Stromal cell of bone marrow (primary cell): ENCODE measurements at places on chromosomes 4 and X.

- DNase-seq = no peak
These were observed 584 bp upstream of the TMEM165 start for GRCh38 chr4:55395218-55395528.

DNA sequence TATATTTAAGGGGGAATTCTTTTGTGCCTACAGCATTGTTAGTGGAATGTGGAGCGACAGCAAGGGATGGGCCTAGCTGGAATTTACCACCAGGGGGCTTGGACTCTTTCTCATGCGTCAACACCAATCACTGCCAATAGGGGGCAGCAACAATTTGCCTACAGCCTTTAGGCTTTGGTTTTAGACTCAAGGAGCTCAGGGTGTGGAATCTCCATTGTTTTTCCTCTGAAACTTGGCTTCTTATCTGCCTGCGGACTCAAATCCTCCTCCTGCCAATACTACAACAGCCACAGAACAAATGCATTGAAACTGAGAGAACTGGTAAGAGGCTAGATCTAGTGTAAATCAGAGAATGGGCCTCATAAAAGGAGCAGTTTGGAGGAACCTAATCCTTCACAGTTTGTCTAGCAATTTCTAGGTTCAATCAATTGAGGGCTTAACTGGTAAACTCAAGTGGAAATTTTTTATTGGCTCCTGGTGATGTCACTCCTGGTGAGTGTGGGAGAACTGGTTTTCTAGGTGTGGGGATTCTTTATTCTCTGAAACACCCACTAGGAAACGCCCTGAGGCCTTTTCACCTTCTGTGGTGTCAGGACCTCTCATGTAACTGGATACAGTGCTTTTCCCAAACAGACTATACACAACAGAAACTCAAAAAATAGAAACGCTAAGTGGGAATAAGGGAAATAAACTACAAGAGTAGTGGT is 27.9 kb upstream of the TMSB4X start:
- DNase-seq = peak; percentile 65

GRCh38 chrX:55638933-55639332 is 15.7 kb downstream of the FOXR2 start:
- DNase-seq = no peak

GRCh38 chrX:22760513-22761057 is 239.2 kb upstream of the DDX53 start:
- DNase-seq = no peak

DNA sequence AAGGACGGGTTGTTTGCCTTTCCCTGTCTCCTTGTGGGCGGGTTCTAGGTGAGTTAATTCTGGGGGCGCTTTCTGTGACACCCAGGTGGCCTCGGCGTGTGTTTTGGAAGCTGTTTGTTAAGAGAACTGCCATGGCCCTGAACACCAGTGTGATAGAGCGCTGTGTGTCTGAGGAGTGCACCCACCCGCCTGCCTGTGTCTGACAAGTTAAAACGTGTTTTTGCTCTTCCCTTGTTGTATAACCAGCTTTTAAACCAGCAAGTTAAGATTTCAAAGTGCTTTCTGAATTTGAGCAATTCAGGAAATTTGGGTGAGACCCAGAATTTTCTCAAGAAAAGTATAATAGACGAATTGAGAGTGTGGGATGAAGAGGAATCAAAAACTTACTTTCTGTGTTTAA is 55.2 kb upstream of the HGFAC start:
- no peak for DNase-seq

DNA sequence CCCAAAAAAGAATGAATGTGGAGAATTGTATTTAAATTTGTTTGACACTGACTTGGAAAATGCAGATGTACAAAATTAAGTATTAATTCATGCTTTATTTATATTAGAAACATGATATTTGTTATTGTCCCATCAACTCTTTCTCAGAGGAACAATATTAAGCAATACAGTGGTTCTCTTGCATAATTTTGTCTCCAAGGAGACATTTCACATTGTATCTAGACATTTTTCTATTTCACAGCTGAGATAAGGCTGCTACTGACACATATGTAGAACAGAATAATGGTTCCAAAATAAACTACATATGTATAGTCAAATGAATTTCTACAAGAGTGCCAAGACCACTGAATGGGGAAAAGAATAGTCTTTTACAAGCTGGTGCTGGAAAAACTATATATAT is 427.9 kb upstream of the SPANXN1 start:
- DNase-seq = no peak

- DNase-seq = peak; percentile 39
These were observed at the start of gene SYN1 for GRCh38 chrX:47619486-47620302. TSS of gene SYN1 (minus strand) at chrX:47619857. CDS start at chrX:47619728, 129 bp downstream.

DNA sequence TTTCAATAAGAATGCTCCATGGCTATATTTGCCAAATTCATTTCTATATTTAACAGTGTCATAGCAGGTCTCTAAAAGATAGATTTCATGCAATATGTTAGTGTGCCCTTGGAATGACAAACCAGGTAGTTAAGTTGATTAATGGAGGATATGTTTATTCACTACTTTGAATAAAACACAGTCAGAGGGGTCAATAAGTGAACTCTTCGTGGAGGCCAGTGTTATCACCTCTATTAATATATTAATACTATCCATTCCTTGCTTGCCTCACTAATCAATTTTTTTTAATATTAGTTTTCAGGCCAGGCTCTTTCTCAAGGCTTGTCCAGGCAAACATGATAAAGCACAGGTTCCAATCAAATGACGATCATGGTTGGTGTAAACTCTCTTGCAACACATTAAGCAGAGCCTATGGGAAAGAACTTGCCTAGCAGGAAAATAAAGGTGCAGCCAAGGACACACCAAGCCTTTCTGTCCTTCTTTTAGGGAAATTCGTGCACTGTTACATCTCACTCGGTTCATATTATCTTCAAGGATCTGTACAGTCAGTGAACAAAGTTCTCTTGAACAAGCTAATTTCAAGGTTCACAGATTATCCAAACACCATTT is 144.7 kb downstream of the DCK start:
- DNase-seq = no peak

DNA sequence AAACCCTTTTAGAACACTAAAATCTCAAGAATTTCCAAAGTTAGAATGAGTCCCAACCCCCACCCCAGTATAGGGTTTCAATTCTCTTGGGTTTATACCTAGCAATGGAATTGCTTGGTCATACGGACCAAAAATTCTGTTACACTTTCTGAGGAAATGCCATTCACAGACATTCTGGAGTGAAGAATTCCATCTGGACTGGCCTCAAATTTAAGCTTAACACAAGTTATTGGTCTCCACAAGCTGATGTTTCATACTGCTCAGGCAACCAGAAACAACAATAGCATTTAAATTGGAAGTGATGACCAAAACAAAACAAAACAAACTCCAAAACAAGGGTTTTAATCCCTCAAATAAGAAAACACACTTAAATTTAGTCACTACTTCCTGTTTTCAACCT is 51.1 kb downstream of the GPC4 start:
- DNase-seq = no peak

- DNase-seq = no peak
These were observed 29.0 kb upstream of the CCNG2 start for GRCh38 chr4:77127837-77128621.

GRCh38 chr4:186739802-186740434 is 16.3 kb upstream of the FAT1 start:
- no peak for DNase-seq

GRCh38 chr4:41957634-41958033 is 22.4 kb downstream of the TMEM33 start:
- DNase-seq = no peak

DNA sequence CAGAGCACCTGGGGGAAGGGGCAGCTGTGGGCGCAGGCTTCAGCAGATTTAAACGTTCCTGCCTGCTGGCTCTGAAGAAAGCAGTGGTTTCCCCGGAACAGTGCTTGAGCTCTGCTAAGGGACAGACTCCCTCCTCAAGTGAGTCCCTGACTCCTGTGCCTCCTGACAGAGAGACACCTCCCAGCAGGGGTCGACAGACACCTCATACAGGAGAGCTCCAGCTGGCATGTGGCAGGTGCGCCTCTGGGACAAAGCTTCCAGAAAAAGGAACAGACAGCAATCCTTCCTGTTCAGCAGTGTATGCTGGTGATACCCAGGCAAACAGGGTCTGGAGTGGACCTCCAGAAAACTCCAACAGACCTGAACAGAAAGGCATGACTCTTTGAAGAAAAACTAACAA is 68.1 kb downstream of the ZC4H2 start:
- DNase-seq = no peak

GRCh38 chr4:7820031-7820818 is 119.4 kb downstream of the AFAP1 start:
- DNase-seq = peak; percentile 33

GRCh38 chr4:81040012-81040659 is 9.6 kb downstream of the BMP3 start:
- peak; percentile 25 for DNase-seq

DNA sequence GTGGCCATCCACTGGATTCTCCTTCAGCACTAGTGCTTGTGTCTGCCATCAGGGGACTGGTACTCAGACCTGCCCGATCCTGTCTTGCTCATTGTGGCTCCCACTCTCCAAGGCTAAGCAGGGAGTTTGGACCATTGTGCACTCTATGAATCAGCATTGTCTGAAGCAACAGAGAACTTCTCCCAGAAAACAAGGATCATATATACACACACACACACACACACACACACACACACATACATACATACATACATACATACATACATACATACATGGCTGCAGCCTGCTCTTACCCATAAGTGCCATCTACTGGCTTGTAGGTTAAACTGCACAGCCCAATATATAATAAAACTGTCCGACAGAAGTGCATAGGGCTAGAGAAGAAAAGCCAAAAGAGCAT is 345.3 kb upstream of the LCORL start:
- no peak for DNase-seq

- no peak for DNase-seq
These were observed 26.0 kb downstream of the AIFM1 start for GRCh38 chrX:130139474-130140201.

DNA sequence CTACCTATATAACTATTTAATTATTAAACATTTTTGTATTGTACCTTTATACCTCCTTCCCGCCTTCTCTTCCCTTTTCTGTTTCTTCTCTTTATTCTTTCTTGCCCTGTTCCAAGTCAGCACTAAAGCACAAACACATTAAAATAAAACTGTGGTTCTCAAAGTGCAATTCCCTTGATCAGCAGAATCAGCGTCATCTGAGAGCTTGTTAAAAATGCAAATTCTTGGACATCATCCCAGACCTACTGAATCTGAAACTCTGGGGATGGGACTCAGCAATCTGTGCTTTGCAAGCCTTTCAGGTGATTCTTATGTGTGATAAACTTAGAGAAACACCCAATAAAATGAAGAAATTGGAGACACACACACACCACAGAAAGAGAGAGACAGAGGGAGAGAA is 178.4 kb upstream of the BMP3 start:
- DNase-seq = no peak

DNA sequence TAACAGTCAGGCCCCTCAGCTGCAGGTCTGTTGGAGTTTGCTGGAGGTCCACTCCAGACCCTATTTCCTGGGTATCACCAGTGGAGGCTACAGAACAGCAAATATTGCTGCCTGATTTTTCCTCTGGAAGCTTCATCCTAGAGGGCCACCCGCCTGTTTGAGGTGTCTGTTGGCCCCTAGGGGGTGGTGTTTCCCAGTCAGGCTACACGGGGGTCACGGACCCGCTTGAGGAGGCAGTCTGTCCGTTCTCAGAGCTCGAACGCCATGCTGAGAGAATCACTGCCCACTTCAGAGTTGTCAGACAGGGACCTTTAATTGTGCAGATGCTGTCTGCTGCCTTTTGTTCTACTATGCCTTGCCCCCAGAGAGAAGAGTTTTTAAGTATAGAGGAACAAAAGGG is 160.8 kb downstream of the DKK2 start:
- DNase-seq = no peak

GRCh38 chr4:188606635-188607034 is 467.4 kb downstream of the TRIML1 start:
- no peak for DNase-seq

- no peak for DNase-seq
These were observed 169.9 kb downstream of the AASDH start for GRCh38 chr4:56217343-56217890.

- DNase-seq = no peak
These were observed 139.5 kb downstream of the ANKRD50 start for GRCh38 chr4:124573056-124573455.

GRCh38 chrX:72025236-72025770 is 106.4 kb downstream of the RTL5 start:
- DNase-seq = no peak

DNA sequence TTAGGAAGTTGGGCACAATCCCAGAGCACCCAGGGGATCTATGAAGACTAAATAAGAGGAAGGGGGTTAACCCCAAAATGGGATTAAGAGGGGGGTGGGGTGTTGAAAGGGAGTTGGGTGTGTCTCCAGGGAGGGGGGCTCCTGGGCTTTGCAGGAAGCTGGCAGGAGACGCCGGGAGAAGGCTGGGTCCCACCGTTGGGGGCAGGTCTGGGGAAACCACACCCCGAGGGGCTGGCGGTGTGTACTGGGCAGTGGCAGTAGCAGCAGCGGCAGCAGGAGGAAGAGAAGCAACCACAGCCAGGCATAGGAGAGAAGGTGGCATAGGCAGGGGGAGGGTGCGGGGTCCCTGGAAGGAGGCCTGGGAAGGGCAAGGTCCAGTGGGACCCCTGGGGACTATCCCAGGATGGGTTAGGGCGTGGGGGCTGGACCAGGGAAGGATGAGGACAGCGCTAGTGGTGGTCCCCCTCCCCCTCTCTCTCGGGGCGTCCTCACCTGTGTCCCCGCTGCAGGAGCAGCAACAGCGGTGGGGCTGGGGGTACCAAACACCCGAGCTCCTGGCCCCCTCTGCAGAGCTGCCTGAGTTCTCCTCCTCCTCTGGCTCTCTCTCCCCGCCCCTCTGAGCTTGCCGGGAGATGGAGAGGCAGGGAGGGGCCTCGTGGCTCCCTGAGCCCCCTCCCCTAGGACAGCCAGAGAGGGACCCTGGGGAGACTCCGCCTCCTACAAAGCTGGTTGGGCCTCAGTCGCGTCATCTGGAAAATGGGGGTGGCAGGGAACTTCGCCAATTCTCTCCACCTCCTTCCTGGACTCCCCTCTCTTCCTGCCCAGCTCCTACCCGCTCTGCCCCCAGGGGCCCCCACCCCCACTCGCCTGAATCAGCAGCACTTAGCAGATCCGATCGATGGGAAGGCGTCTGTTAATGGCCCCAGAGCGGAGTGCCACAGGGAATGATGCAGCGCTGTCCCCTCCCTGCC is at the start of gene KCND1:
Gene KCND1 (minus strand): TSS at position 596 of the 971 bp plus-strand sequence. CDS start 1,573 bp downstream, outside the sequence.
- DNase-seq = peak; percentile 30

DNA sequence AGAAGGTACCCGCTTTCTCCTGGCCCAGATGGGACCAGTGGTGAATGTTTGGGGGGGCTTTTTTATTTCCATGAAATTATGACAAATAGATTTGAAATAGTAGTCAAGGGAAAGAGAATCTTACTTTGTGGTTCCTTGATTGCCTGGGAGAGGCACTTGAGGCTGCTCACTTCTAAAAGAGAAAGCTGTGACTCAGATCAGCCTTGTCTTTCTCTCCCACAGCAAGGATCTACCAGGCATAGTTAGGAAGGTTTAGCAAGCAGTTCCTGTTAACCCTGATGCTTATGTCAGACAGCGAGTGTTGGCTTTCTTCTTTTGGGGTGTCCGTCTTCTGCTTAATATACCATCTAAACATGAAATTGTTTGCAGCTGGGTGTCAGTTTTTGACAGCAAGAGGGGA is 114.5 kb downstream of the TSPAN7 start:
- DNase-seq = no peak
